ENCODE measurements at places on chromosomes 11 and 22.

DNA sequence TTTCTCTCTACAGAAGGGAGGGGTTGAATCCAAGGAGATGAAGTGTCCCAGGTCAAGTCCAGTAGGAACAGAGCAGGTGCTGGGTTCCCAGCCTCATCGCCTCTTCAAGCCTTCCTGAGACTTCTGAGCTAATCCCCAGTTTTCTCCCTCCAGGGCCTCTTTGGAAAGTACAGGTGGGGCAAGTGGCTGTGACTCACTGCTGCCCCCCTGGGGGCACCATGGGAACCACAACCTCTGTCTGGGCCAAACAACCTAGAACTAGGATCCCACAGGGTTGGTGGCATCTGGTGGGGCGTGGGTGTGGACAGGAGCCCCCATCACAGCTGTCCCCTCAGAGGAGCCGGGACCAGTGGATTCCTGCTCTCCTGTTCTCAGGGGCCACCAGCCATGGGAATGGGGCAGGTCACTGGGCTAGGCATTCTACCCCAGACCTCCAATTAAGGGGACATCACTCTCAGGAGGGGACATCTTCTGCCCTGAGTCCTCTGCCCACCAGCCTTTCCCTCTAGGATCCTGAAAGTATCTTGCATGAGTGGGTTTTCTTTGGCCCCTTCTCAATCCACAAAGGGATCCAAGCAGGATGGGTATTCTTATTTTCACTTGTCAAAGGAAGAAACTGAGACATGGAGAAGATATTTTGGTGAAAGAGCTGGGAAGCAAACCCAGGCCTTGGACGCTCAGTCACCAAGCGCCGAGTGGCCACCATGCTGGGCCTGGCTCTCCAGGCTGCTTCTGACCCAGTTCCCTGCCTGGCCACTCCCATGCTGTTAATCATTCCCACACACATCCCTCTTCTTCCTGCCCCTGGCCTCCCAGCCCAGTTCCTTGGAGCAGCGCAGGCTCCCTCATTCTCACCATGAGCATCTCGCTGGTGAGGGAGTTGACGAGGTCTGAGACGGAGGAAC lies 23.8 kb downstream of the LRRC10B start:
- no peak for DNase-seq

DNA sequence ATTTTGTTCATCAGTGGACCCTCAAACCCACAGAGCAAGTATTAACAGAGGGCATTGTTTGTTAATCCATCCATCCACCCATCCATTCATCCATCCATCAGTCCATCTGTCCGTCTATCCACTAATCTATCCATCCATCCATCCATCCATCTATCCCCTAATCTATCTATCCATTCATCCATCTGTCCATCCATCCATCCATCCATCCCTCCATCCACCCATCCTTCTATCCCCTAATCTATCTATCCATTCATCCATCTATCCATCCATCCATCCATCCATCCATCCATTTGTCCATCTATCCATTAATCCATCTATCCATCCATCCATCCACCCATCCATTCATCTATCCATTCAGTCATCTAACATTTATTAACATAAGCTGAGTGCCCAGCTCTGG lies 307.3 kb downstream of the MIAT start:
- no peak for DNase-seq

DNA sequence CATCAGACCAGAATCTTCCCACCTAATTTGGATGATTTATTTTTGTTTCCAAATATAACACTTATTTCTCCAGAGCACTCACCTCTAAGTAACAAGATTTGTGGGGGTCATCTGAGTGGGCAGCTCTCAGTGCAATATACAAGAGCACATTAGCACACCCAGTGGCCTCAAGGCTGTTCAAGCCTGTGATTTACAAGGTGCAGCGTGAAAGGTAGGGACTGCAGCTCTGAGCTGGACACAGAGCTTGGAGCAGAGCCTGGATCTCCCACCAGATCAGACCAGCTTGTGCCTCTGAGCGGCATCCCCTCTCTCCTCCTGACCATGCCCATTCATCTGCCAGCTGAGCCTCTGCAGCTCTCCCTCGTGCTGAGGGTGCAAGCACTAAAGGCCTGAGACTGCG lies 323.3 kb upstream of the ZC3H12C start:
- DNase-seq: no peak

GRCh38 chr11:44941259-44942021 lies 9.2 kb downstream of the TP53I11 start:
- DNase-seq: no peak

- DNase-seq: no peak
Measured at GRCh38 chr11:111963931-111964340, 26.8 kb downstream of the DIXDC1 start.

GRCh38 chr11:75365711-75366181 lies 14.3 kb upstream of the ARRB1 start:
- no peak for DNase-seq

DNA sequence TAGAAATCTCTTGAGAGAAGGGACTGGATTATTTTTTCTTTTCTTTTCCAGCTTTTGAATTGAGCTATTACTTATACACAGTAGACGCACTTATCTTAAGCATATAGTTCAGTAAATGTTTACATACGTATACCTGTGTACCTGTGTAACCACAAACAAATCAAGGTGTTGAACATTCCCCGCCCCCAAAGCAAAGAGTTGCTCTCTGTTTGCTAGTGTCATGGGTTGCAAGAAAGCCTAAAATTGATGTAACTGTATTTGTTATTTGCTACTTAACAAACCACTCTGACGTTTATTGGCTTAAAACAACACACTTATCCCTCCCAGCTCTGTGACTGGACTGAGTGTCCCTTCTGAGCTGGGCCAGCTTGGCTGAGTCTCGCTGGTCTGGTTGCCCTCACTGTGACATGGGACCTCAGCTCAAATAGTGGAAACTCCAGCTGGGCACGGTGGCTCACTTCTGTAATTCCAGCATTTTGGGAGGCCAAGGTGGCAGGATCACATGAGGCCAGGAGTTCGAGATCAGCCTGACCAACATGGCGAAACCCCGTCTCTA lies 25.4 kb upstream of the CABP2 start:
- DNase-seq: no peak

DNA sequence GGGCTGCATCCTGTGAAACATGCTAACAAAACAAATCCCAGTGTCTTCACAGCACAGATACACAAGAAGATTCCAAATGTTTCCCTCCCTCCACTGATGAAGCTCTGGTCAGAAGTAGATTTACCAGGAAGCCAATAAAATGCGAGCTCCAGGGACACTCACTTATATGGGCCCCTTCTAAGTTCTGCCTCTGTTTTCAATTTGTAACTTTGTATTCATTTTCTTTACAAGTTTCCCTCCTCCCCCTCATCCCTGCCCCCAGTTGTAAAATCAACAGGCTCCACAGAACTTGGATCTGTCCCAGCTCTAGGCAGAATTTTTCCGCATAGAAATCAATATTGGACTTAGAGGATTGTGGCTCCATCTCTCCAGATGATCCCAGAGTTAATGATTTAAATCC lies 48.1 kb upstream of the ME3 start:
- DNase-seq: no peak

DNA sequence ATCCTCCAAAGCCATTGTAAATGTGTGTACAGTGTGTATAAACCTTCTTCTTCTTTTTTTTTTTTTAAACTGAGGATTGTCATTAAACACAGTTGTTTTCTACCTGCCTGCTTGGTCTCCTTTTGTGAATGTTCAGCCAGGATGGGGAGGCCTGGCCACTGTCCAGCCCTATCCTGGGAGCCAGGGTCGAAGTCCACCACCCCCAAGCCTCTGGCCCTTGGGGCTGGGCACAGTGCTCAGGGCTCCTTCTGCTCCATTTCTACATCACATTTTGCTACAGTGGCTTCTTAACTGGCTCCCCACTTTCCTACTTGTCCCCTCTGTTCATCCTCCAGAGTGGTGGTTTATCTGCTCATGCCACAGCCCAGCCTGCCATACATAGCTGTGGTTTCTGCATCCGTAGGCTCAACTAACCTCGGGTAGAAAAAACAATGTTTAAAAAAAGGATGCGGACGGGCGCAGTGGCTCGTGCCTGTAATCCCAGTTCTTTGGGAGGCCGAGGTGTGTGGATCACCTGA lies 2.5 kb upstream of the SMARCB1 start:
- no peak for DNase-seq

DNA sequence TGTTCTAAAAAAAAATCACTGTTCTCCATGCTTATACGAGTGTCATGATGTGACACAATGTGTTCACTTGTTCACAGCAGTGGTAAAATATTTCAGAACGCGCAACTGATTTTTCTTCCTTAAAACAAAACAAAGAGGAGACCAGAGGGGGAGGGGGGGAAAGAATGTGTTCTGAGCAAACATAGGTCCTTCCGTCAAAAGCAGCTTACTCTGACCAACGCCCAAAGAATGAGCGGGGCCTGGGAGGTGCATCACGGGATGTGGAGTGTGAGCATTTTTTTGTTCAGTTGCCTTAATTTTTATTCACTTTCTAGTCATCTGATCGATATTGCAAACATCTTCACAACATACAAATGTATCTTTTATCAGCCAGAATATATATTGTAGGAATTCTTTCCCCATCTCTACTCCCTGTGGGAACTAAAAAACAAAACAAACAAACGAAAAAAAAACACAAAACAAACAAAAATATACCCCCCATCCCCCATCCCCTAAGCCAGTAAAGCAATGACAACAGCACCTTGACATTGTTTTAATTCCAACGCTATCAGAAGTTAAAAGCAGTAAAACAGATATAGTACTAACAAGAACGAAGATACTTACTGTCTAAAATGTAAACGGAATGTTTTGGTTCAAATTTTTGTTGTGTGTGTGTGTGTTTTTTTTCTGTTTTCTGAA lies 43.3 kb downstream of the BDNF start:
- no peak for DNase-seq

DNA sequence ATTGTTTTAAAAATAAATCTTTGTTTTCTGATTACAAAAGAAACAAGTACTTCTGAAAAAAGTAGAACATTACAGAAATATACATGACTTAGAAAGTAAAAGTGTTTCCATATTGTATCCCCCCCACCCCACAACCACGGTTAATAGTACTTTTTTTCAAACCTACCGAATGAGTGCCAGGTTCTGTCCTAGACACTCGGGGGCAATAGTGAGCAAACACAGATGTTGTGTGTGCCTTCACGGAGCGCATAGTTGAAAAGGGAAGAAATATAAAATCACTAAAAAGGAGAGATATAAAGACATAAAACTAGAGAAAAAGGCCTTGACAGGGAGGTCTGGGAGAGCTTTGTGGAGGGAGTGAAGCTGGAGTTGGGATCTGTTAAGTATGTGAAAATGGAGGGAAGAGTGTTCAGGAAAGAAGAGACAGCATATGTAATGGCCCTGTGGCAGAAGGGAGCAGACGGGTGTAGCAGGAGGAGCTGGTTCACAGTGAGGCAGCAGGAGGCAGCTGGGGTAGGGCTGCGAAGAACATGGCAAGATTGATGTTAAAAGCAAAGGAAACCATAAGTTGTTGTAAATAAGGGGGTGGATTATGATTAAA lies 42.1 kb upstream of the ALX4 start:
- no peak for DNase-seq

- DNase-seq: no peak
Measured at GRCh38 chr11:47005441-47005840, 68.9 kb downstream of the CSTPP1 start.

GRCh38 chr11:79309407-79309806 lies 131.4 kb downstream of the TENM4 start:
- DNase-seq: no peak

GRCh38 chr11:115324581-115325432 lies 179.4 kb downstream of the CADM1 start:
- DNase-seq: no peak

- no peak for DNase-seq
Measured at GRCh38 chr11:128837627-128838026, 29.5 kb downstream of the KCNJ1 start.

DNA sequence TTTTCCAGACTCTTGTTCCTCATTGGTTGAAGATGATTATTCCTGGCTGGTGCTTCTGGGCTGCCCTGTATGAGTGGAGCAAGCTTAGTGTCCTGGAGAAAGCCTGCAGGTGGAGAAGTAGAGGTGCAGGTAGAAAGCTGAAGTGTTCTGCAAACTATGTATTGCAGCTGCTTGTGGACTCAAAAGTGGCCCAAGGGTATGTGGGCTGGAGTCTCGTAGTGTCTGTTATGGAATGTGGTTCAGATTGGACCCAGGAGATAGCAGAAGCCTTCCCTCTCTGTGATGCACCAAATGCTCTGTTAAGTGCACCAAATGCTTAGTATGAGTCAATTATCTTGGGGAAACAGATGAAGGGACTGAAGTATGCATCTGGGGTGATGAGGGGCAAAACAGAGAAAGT lies 122.8 kb upstream of the CCDC90B start:
- no peak for DNase-seq

DNA sequence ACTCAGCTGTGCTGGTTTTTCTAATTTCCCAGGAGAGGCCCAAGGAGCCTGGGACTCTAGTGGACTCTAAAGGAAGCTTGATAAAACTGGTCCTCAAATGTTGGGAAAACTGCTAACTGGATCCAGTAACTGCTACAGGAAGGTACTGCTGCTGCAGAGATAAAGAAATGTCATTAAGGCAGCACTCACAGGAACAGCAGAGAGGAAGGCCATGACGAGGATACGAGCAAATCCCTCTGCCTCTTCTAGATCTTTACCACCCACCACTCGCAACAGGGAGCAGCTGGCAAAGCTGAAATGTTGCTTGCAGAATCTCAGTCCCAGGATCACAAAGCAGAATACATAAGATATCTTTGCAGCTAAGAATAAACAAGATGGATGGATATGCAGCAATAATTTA lies 23.5 kb downstream of the TTC28 start:
- no peak for DNase-seq

DNA sequence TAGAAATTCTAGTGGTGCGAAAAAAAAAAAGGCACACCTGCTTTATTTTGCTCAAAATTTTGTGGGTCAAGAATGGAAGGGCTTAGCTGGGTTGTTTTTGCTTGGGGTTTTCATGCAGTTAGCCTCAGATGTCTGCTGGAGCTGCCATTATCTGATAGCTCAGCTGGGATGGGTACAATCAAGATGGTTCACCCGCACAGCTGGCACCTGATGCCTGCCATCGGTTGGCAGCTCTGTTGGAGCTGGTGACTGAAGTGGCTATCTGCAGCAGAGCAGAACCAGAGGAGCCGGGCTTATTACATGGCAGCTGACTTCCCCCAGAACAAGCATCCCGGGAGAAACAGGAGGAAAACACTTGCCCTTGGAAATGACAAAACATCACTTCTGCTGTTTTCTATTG lies 12.1 kb upstream of the ELFN2 start:
- no peak for DNase-seq

GRCh38 chr11:102309621-102310541 lies 7.4 kb upstream of the BIRC3 start:
- DNase-seq: no peak

DNA sequence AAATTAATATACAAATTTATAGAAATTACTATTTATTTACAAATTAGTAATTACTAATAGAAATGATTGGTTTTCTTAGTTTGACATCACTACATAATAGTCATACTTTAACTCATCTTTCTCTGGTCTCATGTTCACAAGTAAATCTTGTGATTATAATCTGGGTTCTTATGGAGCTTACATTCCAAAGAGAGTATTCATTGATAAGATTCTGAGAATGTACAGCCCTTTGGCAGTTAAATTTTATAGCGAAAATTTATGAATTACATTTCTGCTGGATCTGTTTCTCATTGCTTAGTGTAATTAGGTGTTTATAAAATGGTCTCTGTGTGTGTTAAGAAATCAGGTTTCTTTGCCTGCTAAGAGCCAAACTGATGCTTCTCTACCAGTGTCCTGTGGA lies 175.2 kb downstream of the TMEM135 start:
- no peak for DNase-seq

GRCh38 chr11:70230840-70231710 lies 28.0 kb downstream of the FADD start:
- DNase-seq: no peak

GRCh38 chr11:126772267-126772666 lies 228.3 kb downstream of the KIRREL3 start:
- DNase-seq: no peak

- no peak for DNase-seq
Measured at GRCh38 chr11:109155291-109155690, 266.7 kb upstream of the C11orf87 start.
